ENCODE measurements at places on chromosomes 2 and 18. TPM values are rescaled to one million over a fixed set of nuclear protein-coding genes. Genes with fewer than 3 reads are reported as not detected.

DNA sequence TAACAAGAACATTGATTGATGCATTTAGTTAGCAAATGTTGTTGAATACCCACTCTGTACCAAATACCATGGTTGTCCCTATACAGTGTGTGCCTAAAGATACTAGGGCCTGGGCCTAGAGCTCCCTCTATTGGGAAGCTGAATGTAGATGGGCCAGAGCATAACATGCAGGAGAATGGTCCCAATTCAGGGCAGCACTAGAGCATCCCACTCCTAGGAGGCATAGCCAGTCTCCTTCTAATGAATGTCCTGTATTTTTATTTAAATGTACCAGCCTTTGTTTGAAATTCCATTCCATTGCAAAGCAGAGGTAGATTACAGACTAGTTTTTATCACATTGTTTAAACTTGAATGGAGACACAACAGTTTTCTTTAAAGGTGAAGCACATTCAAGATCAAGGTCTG is 90.6 kb downstream of the FEZ2 start:
- no peaks in the 10 kb centered on the region for H3K4me1 ChIP-seq
- DNase-seq, result peak; percentile 51
- peaks cover 10% of the 10 kb centered on the region for H3K36me3 ChIP-seq
- no peak overlapping the region for H3K27ac ChIP-seq
- H3K27me3 ChIP-seq, result no peaks in the 10 kb centered on the region

- no peak for DNase-seq
- H3K27ac ChIP-seq, result no peak overlapping the region
- no peak overlapping the region for H3K4me3 ChIP-seq
- H3K36me3 ChIP-seq, result no peaks in the 10 kb centered on the region
Measured at GRCh38 chr2:220701115-220701514, 871.0 kb downstream of the EPHA4 start.

DNA sequence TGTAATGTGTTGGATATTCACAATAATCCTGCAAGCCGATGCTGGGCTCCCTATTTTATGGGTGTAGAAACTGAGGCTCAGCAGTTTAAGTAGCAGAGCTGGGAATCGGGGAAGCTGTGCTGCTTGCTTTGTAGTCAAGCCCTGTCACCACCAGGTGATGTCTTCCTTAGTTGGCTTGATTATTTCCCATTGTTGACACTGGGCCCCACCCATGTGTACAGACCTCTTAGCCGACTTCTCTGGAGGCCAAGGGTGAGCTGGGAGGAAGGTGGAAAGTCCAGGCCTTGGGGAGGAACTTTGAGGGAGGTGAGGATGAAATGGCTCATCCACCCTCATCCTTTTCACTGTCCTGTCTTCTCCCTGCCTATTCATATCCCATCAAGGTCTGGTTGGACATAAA is 60.0 kb downstream of the CAPN13 start:
- H3K36me3 ChIP-seq, result no peaks in the 10 kb centered on the region
- H3K27me3 ChIP-seq, result no peaks in the 10 kb centered on the region
- no peak overlapping the region for H3K4me3 ChIP-seq
- H3K4me1 ChIP-seq, result no peaks in the 10 kb centered on the region

GRCh38 chr2:115161771-115162493 is 719.5 kb downstream of the DPP10 start:
- H3K36me3 ChIP-seq, result no peaks in the 10 kb centered on the region
- no peak for DNase-seq
- no peak overlapping the region for H3K27ac ChIP-seq

DNA sequence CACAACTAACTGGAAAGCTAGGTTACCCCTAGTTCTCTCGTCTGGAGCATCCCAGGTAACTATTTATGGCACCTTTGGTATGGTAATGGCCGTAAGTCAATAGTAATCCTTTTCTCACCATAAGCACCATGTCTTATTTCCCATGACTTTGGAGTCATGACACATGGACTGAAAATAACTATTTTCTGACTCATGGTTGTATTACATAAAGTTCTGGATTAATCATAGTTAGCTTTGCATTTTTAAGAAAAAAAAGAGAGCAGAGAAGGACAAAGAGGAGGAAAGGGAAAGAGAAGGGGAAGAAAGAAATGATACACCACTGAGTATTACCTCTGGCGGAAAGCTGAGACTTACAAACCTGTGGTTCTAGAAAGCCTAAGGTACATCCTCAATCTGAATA is 99.3 kb downstream of the BIN1 start:
- no peaks in the 10 kb centered on the region for H3K4me1 ChIP-seq
- H3K36me3 ChIP-seq, result no peaks in the 10 kb centered on the region
- no peak overlapping the region for H3K27ac ChIP-seq
- H3K27me3 ChIP-seq, result peaks cover 12% of the 10 kb centered on the region

ERFE gene
- not detected for total RNA-seq

DNA sequence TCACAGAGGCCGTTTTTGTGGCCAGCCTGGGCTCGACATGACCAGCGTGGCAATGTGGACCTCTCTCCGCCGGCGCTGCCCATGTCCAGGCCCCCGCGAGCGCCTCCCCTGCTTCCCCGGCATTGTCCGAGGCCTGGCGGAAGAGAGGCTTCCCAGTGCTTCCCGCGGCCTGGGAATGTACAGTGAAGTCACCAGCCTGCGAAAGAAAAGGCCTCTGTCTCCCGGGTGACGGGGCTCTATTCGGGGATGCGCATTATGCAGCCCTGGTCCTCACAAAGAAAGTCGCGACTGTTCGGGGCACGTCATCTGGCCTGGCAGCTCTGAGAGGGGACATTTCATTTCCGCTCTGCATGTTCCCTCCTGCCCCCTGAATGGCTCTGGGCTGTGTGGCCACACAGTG is 109.2 kb upstream of the AGAP1 start:
- H3K4me1 ChIP-seq, result no peaks in the 10 kb centered on the region
- H3K27ac ChIP-seq, result no peak overlapping the region
- no peak overlapping the region for H3K4me3 ChIP-seq

DNA sequence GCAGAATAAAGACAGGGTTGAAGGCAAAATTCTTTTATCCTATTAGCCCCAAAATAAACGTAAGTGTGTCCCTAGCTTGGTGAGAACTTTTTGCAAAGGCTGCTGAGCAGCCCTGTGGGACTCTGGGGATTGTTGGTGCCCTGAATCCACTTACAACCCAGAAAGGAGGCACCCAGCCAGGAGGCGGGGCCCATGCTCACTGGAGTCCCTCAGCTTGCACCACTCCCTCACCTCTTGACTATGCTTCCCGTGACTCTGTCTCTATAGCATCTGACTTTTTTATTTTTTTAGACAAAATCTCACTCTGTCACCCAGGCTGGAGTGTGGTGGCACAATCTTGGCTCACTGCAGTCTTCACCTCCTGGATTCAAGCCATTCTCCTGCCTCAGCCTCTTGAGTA is 15.8 kb upstream of the COL6A3 start:
- H3K4me1 ChIP-seq, result no peaks in the 10 kb centered on the region
- H3K4me3 ChIP-seq, result no peak overlapping the region
- no peak overlapping the region for H3K27ac ChIP-seq
- no peaks in the 10 kb centered on the region for H3K36me3 ChIP-seq

DNA sequence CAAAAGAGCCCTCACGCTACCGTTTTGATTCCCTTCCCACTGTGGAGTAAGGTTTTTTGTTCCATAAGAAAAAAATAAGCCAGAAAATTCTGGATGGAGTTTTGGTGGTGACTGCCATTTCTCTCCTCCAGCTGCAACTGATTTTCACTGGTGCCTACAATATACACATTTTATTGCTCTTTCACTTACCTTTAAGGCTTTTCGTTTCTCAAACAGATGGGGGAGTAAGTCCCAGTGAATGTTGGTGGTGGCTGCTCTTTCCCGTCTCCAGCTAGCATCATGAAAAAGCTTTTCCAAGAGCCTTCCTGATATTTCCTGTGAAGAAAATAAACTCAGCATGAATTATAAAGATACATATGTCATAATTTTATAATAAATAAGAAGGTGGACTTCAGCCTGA is 932.5 kb upstream of the PIK3C3 start:
- no peaks in the 10 kb centered on the region for H3K4me1 ChIP-seq
- no peak overlapping the region for H3K4me3 ChIP-seq
- H3K27ac ChIP-seq, result no peak overlapping the region
- H3K36me3 ChIP-seq, result no peaks in the 10 kb centered on the region

Data from heart left ventricle (tissue), 16 donors.